ENCODE measurements at places on chromosomes 1 and 21.

- H3K27me3 ChIP-seq = no peaks in the 10 kb centered on the region
- H3K36me3 ChIP-seq = no peaks in the 10 kb centered on the region
- H3K4me3 ChIP-seq = no peak overlapping the region
These were observed 46.6 kb upstream of the LYST start for GRCh38 chr1:235913311-235913710.

DNA sequence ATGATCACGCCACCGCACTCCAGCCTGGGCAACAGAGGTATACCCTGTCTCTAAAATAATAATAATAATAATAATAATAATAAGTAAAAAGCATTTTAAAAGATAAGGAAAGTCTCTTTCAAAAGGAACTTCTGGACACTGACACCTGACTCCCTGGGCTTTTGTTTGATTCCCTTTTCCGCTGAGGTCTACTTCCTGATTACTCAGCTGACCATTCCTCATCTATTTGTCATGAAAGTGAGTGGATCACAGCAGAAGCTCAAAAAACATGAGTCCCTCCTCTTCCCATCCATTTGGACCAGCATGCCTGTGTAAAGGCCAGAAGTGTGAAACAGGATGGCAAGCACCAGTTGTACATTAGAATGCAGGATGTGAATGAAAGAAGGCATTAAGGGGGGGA, 61.1 kb upstream of the FBXO28 start:
- H3K27me3 ChIP-seq = no peaks in the 10 kb centered on the region
- no peak overlapping the region for H3K27ac ChIP-seq
- no peaks in the 10 kb centered on the region for H3K36me3 ChIP-seq
- no peak overlapping the region for H3K4me3 ChIP-seq
- DNase-seq = no peak
- no peaks in the 10 kb centered on the region for H3K4me1 ChIP-seq

GRCh38 chr1:248891758-248892157, 14.3 kb upstream of the PGBD2 start:
- no peak overlapping the region for H3K27ac ChIP-seq
- H3K4me1 ChIP-seq = no peaks in the 10 kb centered on the region
- no peaks in the 10 kb centered on the region for H3K27me3 ChIP-seq
- DNase-seq = no peak

- H3K27ac ChIP-seq = peak overlapping the region; percentile 16
- DNase-seq = no peak
- no peak overlapping the region for H3K4me3 ChIP-seq
- no peaks in the 10 kb centered on the region for H3K27me3 ChIP-seq
These were observed 19.8 kb downstream of the PRPF38A start for GRCh38 chr1:52424231-52424636.

GRCh38 chr1:33030575-33030974, 6.1 kb downstream of the AK2 start:
- H3K27ac ChIP-seq = peak overlapping the region; percentile 70
- DNase-seq = no peak
- no peaks in the 10 kb centered on the region for H3K27me3 ChIP-seq
- no peaks in the 10 kb centered on the region for H3K36me3 ChIP-seq
- H3K4me3 ChIP-seq = no peak overlapping the region

DNA sequence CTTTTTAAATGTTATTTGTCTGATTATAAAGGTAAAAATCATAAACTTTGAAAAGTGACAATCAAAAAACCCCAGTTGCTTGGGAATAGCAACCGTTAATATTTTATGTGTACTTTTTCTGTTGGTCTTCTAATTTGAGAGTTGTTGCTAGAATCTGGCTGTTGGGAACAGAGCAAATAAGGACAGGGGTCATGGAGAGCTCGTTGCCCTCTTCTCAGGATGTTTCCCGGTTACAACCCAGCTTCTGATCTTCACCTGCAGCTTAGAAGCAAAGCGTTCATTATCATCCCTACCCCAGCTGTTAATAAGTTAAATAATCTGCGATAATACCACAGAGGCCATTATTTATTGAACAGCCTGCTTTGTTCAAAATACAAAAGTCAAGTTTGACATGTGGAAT, 22.1 kb upstream of the NFASC start:
- H3K4me1 ChIP-seq = no peaks in the 10 kb centered on the region
- no peak overlapping the region for H3K4me3 ChIP-seq
- no peaks in the 10 kb centered on the region for H3K36me3 ChIP-seq
- H3K27me3 ChIP-seq = no peaks in the 10 kb centered on the region
- H3K27ac ChIP-seq = no peak overlapping the region
- no peak for DNase-seq

Measured in lung (tissue), 17 donors.